ENCODE measurements at places on chromosomes 11 and 22.

DNA sequence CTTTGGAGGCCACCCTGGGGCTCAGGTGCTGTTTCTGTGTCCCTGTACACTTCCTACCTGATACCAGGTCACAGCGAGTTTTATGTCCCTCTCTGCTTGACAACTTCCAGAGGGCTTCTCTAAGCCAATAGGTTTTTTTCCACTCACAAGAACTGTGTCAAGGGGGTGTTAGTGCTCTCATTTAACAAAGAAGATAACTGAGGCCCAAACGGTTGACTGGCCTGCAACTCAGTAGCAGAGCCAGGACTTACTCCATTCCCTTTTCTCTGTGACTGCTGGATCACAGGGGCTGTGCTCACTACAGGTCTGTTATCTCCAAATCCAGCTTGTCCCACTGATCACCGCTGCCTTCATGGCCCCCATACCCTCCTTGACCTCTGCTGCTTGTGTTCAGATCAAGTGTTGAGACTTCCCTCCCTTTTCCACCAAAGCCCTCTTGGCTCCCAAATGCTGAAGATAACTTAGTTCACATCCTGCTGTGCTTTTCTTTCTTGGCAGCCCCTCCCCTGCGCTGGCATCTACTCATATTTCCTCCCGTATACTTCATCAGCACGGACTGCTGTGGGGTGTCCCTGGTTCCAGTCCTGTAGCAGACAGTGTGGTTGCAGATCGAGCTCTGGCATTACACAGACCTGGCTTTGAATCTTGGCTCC is 41.3 kb downstream of the POU2F3 start:
- DNase-seq = no peak

- no peak for DNase-seq
Observed at GRCh38 chr22:45877036-45877380, 100.0 kb downstream of the WNT7B start.

DNA sequence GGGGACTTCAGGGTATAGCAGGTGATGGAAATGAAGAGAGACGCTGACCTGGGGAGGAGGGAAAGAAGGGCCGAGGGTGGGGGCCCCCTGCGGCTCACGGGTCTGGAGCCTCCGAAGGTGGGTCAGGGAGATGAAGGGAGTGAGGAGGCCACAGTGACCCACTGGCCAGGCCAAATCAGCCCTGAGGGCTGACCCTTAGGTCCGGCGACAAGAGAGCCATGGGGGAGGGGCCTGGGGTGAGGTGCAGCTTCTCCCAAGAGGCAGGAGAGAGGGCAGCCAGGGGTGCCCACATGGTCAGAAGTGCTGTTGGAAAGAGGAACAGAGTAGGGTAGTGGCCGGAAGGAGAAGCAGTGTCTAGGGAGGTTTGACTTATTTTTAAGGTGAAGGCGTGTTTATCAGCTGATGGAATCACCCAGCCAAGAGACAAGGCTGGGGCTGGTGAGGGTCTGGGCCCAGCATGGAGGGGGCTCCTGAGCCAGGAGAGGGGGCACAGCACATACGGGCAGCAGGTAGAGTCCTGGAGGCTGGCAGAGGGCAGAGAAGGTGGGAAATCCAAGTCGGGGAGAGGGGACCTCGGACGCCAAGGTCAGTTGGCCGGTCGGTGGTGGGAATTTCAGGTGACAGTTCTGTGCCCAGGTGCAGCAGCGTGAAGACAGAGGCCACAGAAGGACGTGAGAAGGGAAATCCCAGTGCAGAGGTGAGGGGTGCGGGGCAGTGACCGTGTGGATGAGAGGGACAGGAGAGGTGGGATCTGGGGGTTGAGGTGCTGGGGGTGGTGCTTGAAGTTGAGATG is 49.0 kb downstream of the LINC01488 start:
- no peak for DNase-seq

- no peak for DNase-seq
Observed at GRCh38 chr22:26448941-26449340, 19.9 kb downstream of the ASPHD2 start.

GRCh38 chr11:72668629-72669347 is 5.4 kb downstream of the PDE2A start:
- no peak for DNase-seq

DNA sequence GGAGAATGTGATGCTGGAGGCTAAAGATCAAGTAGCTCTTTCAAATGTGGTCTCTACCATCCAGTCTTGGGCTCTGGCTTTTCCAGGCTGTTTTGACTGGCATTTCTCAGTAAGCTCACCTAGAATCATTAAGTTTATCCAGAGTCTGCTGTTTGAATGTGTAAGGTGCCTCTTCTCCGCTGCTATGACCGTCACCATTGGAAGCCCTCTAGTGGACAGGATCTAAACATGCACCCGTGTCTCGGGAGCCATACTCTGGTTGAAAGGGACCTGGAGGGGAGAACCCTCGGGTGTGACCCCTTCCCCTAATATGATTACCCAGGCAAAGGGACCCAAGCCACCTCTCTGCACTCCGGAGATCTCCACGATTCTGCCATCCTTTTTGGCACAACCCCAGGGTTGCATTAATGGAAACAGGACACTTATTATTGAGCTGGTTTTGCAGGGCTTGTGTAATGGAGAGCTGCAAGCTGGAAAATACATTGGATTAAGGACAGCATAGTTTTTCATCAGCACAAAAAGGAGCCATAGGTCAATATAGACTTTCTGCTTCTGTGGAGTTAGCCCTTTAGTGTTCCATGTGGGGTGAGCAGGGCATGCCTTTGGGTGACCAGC is 191.0 kb upstream of the LARGE1 start:
- DNase-seq = no peak
